ENCODE measurements at places on chromosomes 6 and 20. TPM values are rescaled to one million over a fixed set of nuclear protein-coding genes. Genes with fewer than 3 reads are reported as not detected.

- H3K4me1 ChIP-seq: no peaks in the 10 kb centered on the region
- DNase-seq: no peak
- H3K27me3 ChIP-seq: no peaks in the 10 kb centered on the region
These were observed 989.7 kb downstream of the EYS start for GRCh38 chr6:64717281-64717680.

DNA sequence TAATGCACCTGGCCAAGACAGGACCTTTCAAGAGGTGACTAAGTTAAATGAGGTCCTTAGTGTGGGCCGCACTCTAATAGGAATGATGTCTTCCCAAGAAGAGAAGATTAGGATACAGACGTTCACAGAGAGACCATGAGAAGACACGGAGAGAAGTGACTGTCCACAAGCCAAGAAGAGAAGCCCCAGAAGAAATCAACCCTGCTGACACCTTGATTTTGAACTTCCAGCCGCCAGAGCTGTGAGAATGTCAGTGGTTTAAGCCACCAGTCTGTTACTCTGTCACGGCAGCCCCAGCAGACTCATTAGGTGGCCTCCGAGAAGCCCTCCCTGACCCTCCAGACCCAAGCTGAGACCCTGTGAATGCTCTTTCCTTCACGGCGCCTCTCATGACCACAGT lies 29.5 kb downstream of the NOL4L start:
- H3K36me3 ChIP-seq: no peaks in the 10 kb centered on the region
- no peak for DNase-seq
- H3K4me3 ChIP-seq: no peak overlapping the region

Gene DEFB128
- total RNA-seq: not detected

Gene CRISP2
- not detected for total RNA-seq

DNA sequence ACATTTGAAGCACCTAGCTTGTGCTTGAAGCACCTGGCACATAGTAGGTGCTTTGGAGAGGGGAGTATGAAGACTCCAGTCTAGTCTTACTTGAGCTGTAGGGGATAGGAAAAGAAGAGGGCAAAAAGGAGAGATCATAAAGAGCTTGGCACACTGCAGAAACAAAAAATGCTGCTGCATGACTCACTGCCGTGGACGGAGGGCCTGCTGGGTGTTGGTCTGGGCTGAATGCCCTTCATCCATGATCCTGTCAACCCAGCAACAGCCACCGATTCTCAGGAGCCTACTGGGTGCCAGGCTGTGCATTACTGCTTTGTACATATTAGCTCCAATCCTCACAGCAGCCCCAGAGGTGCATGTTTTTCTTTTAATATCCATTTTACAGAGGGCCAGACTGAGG lies 6.0 kb downstream of the PDYN start:
- no peaks in the 10 kb centered on the region for H3K36me3 ChIP-seq
- no peak overlapping the region for H3K27ac ChIP-seq

- no peaks in the 10 kb centered on the region for H3K36me3 ChIP-seq
- H3K4me1 ChIP-seq: no peaks in the 10 kb centered on the region
- no peak for DNase-seq
These were observed 248.1 kb downstream of the CD109 start for GRCh38 chr6:73943930-73944652.

DNA sequence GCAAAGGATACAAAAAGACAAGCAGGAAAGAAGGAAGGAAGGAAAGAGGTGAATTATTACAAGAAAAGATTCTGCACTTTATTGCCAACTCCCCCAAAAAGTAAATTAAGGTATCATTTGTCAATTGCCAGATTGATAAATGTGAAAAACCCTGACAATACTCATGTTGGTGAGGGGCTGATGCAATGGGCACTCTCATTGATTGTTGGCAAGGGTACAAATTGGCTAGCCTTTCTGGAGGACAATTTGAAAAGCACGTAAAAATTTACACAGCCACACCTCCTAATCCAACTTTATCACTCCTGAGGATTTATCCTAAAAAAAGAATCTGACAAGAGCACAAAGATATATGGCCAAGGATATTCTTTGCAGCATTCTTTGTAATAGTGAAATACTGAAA lies 47.7 kb downstream of the SCML4 start:
- DNase-seq: no peak
- H3K4me1 ChIP-seq: no peaks in the 10 kb centered on the region
- no peaks in the 10 kb centered on the region for H3K27me3 ChIP-seq
- no peak overlapping the region for H3K4me3 ChIP-seq

- no peak for DNase-seq
- no peaks in the 10 kb centered on the region for H3K4me1 ChIP-seq
- peak overlapping the region; percentile 47 for H3K27ac ChIP-seq
- H3K4me3 ChIP-seq: no peak overlapping the region
These were observed 83.2 kb upstream of the TAB2 start for GRCh38 chr6:149234051-149234962.

DNA sequence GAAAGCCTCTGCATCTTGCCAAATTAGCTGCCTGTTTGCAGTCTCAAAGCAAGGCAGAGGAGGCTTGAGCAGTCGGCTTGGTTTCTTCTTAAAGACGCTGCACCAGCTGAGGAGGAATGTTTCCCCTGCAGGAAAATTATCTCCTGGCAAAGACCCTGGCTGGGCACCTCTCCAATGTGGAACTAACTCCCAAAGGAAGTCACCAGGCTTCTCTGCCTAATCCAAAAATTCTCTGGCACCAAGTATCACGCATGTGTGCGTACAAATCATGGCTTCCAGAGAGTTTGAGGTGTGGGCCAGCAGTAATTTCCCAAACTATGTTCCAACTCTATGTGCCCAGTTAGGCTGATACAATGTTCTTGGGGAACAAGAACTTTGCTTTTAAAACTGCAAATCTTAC lies 176.2 kb downstream of the KIF16B start:
- no peak overlapping the region for H3K27ac ChIP-seq
- H3K4me1 ChIP-seq: no peaks in the 10 kb centered on the region
- no peaks in the 10 kb centered on the region for H3K27me3 ChIP-seq
- no peak overlapping the region for H3K4me3 ChIP-seq
- H3K36me3 ChIP-seq: no peaks in the 10 kb centered on the region

DNA sequence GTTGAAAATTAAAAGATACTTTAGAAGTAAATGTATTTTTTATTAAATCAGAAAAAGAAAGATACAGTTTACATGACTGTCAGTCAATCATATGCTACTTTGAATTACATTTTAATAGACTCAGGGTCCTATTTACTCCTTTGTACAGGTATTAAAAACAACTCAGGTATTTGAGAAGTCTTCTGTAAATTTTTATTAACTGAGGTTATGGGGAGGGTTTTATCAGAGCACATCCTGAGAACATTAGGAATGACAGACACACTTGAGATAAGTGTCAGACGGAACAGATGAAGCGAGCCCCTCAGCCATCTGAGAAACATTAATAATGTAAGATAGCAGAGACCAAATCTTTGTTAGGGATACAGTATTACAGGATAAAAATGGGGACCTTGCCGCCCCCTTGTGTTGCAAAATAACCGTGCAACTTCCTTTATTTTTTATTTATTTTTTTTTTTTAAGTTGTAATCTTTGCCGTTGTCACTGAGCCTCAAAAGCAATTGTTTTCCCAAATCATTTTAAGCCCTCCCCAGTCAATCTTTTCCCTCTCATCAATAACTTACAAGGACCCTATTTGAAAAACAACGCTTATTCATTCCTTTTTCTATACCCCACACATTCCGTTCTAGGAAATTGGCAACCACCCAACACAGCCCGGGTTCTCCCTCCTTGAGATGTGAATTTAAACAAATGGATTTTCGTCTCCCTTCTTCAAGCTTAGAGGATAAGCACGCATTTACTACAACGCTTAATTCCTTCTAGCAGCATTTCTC lies 126.7 kb downstream of the BCAS1 start:
- H3K27ac ChIP-seq: no peak overlapping the region
- DNase-seq: no peak
- H3K4me1 ChIP-seq: peaks cover 11% of the 10 kb centered on the region

GRCh38 chr6:161319231-161319630 lies 45.4 kb upstream of the AGPAT4 start:
- H3K27ac ChIP-seq: no peak overlapping the region
- H3K36me3 ChIP-seq: no peaks in the 10 kb centered on the region
- DNase-seq: no peak
- no peak overlapping the region for H3K4me3 ChIP-seq

GRCh38 chr6:136639702-136640101 lies 89.5 kb upstream of the MAP7 start:
- no peak overlapping the region for H3K27ac ChIP-seq
- no peaks in the 10 kb centered on the region for H3K4me1 ChIP-seq
- H3K4me3 ChIP-seq: no peak overlapping the region
- H3K36me3 ChIP-seq: no peaks in the 10 kb centered on the region
- no peak for DNase-seq

GRCh38 chr6:140011537-140011936 lies 637.1 kb upstream of the CITED2 start:
- H3K36me3 ChIP-seq: no peaks in the 10 kb centered on the region
- no peak for DNase-seq
- no peaks in the 10 kb centered on the region for H3K4me1 ChIP-seq
- no peak overlapping the region for H3K4me3 ChIP-seq

GRCh38 chr6:135047336-135047735 lies 7.3 kb downstream of the HBS1L start:
- H3K27me3 ChIP-seq: no peaks in the 10 kb centered on the region
- H3K4me3 ChIP-seq: no peak overlapping the region
- no peak for DNase-seq
- peaks cover 4% of the 10 kb centered on the region for H3K36me3 ChIP-seq

DNA sequence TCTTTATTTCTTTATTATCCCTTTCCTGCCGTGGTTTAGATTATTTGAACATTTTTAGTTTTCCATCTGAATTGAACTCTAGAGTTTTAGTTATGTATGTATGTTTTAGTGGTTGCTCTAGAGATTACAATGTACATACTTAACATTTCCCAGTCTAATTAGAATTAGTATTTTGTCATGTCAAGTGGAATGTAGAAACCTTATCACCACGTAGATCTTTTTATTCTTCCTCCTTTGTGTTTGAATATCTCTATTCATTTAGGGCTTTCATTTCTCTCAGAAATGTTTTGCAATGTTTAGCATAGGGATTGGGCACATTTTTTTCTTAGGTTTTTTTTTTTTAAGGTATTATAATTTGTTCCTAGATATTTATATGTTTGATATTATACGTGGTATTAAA lies 73.1 kb upstream of the EZR start:
- H3K27me3 ChIP-seq: no peaks in the 10 kb centered on the region
- H3K4me1 ChIP-seq: no peaks in the 10 kb centered on the region
- no peak for DNase-seq
- no peak overlapping the region for H3K4me3 ChIP-seq

Gene SEL1L2
- total RNA-seq: not detected

DNA sequence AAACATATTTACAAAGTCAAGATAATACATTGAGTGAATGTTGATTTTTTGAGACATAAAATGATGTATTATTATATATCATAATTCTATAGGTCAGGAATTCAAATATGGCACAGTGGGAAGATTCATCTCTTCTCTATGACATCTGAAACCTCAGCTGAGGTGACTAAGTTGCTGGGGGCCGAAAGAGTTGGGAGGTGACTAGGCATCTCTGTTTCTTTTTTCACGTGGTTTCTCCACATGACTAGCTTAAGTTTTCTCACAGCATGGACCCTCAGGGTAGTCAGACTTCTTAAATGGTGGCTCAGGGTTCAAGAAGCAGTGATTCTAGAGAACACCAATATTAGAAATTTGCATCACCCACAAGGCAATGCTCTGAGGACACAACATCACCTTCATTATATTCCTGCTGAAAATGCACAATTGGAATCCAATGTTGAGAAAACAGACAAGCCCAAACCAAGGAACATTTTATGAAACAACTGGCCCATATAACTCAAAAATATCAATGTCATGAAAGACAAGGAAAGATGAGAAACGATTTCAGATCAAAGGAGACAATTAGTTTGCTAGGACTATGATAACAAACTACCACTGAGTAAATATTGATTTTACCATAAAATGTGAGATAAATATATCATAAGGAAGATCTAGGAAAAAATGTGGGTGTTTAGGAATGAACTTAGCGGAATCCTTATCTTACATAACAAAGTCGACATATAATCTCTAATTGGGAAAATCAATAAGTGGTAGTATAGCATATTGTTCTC lies 273.3 kb upstream of the IRAK1BP1 start:
- H3K4me1 ChIP-seq: no peaks in the 10 kb centered on the region
- DNase-seq: no peak
- no peak overlapping the region for H3K4me3 ChIP-seq
- no peaks in the 10 kb centered on the region for H3K27me3 ChIP-seq
- H3K27ac ChIP-seq: no peak overlapping the region

Gene GABRR1
- not detected for total RNA-seq

- H3K4me1 ChIP-seq: no peaks in the 10 kb centered on the region
- no peak overlapping the region for H3K27ac ChIP-seq
- no peaks in the 10 kb centered on the region for H3K36me3 ChIP-seq
- no peak for DNase-seq
These were observed 8.9 kb upstream of the TAAR5 start for GRCh38 chr6:132598473-132598872.

Gene BCAS1
- not detected for total RNA-seq

Gene ENPP4
- 18.2 TPM for total RNA-seq

DNA sequence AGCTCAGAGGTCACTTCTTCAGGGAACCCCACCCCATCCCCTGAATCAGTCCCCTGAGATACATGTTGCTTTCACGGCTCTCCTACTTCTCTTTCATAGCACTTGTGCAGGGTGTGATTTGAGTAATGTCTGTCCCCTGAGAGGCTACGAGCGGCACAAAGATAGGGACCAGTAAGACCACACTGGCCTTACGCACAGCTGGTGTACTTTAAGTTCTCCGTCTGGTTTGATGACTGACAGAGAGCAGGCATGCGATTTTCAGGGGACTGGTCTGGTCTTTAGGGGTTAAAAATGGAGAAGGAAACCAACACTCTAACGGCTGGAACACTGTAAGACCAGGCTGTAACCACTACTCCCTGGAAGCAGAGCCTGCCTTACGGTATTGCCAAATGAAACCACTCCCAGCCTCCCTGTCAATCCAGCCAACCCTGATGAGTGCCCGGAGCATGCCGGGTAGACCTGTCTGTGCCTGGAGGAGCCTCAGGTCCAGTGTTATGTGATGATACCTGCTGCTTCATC lies 47.1 kb downstream of the ELMO2 start:
- no peaks in the 10 kb centered on the region for H3K36me3 ChIP-seq
- no peaks in the 10 kb centered on the region for H3K27me3 ChIP-seq
- no peak for DNase-seq
- no peak overlapping the region for H3K4me3 ChIP-seq
- peaks cover 8% of the 10 kb centered on the region for H3K4me1 ChIP-seq
- peak overlapping the region; percentile 34 for H3K27ac ChIP-seq

Gene LY6G5C
- total RNA-seq: 0.33 TPM

DNA sequence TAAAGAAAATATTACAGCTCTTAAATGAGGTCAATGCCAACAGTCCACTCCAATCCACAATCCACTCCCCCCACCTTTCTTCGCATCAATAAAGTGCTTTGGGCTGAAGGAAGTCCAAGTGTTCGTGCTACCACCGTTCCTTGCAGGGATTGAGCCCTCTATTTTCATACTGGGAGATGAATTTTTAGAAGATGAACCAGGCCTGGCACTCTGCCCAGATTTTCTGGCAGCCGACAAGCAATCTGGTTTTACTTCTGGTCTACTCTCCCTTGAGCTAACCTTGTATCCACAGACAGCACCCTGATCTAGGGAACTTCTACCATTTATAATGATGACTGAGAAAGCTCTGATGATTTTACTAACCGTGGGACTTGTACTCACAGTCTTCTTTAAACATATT lies 72.3 kb downstream of the BTBD9 start:
- no peaks in the 10 kb centered on the region for H3K36me3 ChIP-seq
- no peak overlapping the region for H3K4me3 ChIP-seq
- H3K4me1 ChIP-seq: no peaks in the 10 kb centered on the region
- H3K27ac ChIP-seq: no peak overlapping the region
- peak; percentile 21 for DNase-seq
- no peaks in the 10 kb centered on the region for H3K27me3 ChIP-seq

- H3K4me3 ChIP-seq: peak overlapping the region; percentile 80
- H3K27ac ChIP-seq: peak overlapping the region; percentile 94
- H3K27me3 ChIP-seq: no peaks in the 10 kb centered on the region
- no peaks in the 10 kb centered on the region for H3K4me1 ChIP-seq
These were observed 539 bp downstream of the CDYL start for GRCh38 chr6:4776493-4777393.

All from breast epithelium (tissue), 4 donors.